ENCODE measurements at places on chromosomes 7 and 10.

DNA sequence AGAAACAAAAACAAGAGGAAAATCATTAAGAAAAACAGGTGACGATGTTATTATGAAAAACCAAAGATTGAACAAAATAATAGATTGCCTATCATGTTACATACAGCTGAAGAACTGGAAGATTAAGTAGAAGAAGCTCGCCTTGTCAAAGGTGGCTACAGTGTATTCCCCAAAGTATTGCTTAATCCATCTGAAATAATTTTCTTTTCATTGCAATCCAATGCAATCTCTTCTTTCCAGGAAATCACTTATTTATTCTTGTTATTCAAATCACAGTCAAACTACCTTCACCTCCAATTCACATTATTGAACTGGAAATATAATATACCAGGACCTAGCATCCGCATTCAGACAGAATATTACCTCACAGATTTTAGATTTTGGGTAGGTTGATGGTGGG is 235.9 kb downstream of the AHR start:
- DNase-seq = no peak

- no peak for DNase-seq
Observed at GRCh38 chr7:142563470-142563869, 185.8 kb upstream of the PRSS1 start.

- no peak for DNase-seq
Observed at GRCh38 chr7:95960706-95961244, 188.4 kb downstream of the DYNC1I1 start.

DNA sequence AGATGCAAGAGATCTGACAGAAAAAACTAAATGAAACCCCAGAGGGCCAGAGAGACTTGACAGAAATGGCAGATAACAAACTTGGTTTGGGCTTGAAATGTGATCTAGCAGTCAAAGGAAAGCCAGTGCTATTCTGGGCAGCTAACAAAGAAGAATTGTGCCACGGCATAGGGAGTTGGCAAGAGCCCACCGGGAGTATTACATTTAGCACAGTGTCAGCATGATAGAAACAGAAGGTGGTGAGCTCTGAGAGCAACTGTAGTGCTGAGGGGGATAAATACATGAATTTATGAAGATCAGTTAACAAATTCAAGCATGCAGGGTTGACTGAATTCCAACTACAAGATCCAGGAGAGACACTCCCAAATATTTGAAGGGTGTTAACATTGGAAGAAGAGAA is 91.1 kb downstream of the AHCYL2 start:
- no peak for DNase-seq

DNA sequence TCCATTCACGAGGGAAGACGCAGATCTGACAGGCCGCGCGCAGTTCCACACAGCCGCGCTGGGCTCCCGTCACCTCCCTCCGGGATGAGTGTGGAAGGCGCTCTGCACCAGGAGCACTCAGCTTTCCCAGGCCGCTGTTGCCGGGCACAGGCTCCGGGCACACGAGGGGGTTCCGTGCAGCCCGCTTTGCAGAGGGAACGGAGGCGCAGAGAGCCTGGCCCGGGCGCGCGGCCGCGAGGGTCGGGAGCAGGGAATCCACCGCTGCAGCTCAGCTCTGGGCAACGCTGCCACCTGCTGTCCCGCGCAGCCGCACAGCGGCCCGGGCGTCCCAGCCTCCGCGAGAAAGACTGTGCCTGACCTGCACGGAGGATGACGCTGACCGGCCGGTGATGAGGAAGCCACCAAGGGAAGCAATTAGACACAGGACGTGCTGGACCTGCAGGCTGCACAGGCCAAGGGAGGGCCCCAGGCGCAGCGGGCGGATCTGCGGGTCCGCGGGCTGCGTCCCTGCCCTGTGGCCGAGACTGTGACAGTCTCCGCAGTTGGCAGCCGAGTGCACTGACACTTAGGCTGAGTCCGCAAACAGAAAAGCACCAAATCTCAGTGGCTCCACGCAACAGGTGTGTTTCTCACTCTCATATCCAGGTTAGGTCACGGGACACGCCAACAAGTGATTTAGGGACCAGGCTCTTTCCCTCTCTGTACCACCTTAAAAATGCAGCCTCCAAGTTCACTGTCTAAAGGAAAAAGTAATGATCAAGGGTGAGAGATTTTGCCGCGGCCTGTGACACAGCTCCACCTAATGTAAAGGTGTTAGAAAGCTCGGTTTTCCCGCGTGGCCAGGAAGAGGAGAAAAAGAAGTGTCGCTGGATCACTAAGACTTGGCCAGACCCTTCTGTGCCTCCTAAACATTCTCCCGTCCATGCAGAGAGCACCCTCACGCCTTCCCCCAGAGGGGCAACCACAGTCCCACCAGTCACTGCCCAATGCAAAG is 94.5 kb downstream of the SEC61G start:
- no peak for DNase-seq

GRCh38 chr7:150368096-150368883 is at the start of gene REPIN1:
Gene REPIN1, plus strand, starts transcription at chr7:150368822. Its CDS starts 890 bp downstream, at chr7:150369712.
- DNase-seq = no peak

GRCh38 chr7:24877790-24878311 is 102.1 kb downstream of the OSBPL3 start:
- no peak for DNase-seq

GRCh38 chr7:2644562-2645273 is 12.9 kb downstream of the TTYH3 start:
- DNase-seq = no peak

- no peak for DNase-seq
Observed at GRCh38 chr7:94453898-94454297, 55.7 kb upstream of the CASD1 start.

DNA sequence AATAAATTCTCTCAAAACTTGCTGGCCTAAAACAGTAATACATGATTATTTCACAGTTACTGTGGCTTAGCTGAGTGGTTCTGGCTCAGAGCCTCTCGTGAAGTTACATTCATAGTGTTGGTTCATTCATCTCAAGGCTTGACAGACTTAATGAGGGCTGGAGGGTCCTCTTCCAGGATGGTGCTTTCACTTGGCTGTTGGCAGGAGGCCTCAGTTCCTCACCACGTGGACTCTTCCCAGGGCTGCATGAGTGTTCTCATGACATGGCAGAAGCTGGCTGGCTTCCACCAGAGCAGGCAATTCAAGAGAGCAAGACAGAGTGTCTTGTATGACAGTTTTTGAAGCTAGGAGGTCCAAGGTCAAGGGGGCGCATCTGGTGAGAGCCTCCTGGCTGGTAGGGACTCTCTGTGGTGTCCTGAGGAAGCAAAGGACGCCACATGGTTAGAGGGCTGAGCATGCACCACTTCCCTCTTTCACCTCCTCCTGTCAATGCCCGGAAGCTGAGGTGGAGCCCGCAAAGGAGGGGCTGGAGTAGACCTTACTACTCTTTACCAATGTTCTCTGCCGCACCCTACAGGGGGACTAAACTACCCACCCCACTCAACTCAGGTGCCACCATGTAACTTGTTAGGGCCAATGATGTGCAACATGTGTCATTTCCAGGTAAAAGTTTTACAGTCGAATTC is 58.2 kb upstream of the YAE1 start:
- no peak for DNase-seq

DNA sequence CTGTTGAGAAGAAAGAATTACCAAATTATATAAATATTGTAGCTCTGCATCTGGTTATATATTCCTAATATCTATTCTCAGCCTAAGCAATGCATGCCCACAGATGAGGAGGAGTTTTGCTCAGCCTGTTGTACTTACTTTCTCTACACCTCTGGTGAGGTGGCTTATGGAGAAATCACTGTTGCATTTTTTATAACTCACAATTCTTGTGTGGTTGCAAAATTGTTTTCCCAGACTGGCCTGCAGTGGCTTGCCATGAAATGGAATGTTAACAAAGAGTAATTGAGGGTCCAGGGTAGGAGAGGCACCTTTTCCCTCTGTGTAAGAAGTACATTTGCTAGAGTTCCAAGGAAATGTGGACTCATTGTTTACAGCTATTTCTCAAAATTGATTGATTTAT is 202.0 kb upstream of the SEMA3E start:
- no peak for DNase-seq

DNA sequence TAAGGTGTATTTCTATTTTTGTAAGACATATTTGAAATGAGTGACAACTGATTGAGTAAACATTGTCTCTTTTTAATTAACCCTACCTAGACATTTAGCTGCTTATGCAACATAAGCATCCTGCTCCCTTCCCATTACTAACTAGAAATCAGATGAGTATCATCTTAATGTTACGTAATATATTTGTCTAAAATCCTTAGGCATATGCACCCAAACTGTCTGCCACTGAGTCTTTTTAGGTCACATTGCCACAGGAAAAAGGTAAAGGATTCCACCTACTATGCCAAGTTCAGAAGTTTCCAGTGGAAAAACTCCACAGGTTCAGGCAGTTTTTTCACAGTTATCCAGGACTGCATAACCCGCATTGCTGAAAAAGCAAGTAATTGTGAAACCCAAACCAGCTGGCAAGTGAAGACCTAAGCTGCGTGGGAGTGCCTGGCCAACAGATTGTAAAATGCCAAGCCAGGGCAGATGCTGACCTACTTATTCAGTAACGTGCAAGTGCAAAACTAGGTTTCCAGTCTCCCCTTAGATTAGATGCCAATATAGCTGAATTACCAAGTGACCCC is 983.7 kb downstream of the GATA3 start:
- DNase-seq = no peak

DNA sequence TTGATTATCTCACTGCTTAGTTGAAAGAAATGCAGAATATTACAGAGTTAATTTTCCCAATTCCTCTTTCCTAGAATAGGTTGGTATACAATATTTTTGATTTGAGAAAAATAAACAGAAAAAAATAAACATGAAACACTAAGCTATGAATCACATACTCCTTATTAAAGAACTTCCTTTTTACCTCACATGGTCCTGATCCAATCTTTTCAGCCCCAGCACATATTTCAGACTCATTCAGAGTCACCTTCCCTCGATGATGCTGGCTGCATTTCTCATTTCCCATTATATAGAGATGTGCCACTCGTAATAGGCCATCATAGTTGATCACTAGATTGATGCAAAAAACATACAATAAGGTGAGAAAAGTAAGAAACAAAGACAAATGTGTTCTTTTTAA is 64.6 kb downstream of the HGF start:
- no peak for DNase-seq

DNA sequence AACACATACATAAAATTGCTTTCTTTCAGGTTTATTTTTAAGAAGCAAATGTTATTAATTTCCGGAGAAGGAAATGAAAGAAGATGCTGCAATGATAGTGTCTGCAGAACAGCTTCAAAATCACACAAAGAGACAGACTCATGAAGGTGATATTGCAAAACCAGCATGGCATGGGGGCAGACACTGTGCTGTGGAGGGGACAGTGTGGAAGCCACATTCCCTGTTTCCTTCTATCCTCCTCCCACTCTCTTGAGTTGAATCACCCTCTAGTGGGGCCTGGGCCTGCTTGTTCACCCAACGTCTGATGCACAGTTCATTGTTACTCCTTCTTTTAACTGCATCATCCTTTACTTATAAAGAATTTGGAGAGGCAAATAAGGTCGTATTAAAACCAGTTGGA is 104.0 kb upstream of the INSIG1 start:
- no peak for DNase-seq

DNA sequence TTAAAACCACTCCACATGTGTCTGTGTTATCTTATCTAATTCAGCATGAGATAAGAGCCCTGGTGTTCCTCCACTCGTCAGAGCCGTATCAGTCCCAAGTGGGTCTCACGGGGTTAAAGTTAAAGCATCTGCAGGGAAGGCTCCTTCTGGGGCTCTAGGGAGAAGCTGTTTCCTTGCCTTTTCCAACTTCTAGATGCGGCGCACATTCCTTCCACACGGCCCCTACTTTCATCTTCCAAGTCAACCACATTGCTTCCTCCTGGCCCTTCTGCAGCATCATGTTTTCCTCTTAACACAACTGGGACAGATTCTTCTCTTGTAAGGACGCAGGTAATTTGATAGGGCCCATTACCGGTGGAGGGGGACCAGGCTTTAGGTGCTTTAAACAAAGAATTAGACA is 620.1 kb upstream of the DPP6 start:
- no peak for DNase-seq

- DNase-seq = no peak
Observed at GRCh38 chr10:70573599-70574506, 28.7 kb downstream of the PRF1 start.

GRCh38 chr10:54837479-54837878 is 36.4 kb upstream of the PCDH15 start:
- DNase-seq = no peak

- no peak for DNase-seq
Observed at GRCh38 chr7:92682903-92683539, 92.8 kb upstream of the FAM133B start.

DNA sequence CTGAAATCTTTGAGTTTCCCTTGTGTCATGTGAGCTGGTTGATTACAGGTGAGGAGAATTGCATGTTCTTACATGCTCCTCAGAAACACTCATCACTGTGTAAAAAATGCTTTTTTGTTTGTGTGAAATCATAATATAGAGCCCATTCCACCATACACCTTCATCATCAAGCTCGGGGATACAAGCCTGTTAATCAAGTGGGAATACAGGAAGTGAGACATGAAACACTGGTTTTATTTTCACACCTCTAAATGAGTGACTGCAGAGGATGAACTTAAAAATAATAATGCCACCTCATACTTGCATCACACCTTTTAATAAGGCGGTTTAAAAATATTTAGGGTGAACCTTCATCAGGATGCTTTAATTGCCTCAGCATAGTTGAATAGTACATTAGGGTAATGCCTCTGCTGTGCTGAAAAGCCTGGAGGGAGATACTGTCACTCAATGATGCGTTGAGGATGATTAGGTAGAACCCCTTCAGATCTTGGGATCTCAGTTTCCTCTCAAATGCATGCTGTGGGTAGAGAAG is 164.6 kb downstream of the AUTS2 start:
- no peak for DNase-seq

DNA sequence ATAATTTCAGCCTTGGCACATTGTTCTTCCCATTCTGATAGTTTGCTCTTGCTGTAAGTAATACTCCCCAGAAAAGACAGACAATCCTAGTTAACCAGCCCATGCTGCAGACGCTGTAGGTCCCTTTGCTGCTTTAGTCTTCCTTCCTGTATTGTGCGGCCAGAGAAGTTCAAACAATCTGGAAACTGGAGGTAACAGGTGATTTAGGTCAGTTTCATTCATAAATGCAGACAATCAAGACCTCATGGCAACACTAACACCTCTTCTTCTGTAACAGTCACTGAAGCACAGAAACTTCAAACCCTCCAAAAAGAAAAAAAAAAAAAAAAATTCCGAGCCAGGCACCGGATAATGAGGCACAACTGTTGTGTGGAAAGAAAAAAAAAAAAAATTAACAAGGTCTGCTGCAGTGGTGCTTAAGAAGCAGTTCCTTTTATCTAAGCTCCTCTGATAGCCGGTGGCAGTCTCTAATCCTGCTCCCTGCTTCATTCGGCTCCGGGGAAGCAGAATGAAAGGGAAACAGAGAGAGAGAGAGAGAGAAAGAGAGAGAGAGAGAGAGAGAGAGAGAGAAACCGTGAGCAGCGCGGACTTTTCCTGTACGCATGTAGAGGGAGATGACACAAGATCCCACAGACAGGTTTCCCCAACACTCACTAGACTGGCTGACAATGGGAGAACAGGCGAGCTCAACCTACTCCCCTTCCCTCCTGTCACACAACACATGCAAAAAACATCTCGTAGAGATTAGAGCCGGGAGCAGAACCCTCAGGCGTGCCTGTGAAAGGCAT is at the start of gene SEMA3A:
Gene SEMA3A (minus strand): TSS at position 306 of the 788 bp plus-strand sequence. CDS start 203 bp downstream, at position 103.
- no peak for DNase-seq
